B cell (primary cell): ENCODE measurements at places on chromosomes 7 and 10. TPM values are rescaled to one million over a fixed set of nuclear protein-coding genes. Genes with fewer than 3 reads are reported as not detected.

- DNase-seq: no peak
These were observed 22.1 kb upstream of the SAR1A start for GRCh38 chr10:70192326-70192968.

GRCh38 chr10:98415731-98416119, 743 bp upstream of the PYROXD2 start:
- no peak for DNase-seq

DNA sequence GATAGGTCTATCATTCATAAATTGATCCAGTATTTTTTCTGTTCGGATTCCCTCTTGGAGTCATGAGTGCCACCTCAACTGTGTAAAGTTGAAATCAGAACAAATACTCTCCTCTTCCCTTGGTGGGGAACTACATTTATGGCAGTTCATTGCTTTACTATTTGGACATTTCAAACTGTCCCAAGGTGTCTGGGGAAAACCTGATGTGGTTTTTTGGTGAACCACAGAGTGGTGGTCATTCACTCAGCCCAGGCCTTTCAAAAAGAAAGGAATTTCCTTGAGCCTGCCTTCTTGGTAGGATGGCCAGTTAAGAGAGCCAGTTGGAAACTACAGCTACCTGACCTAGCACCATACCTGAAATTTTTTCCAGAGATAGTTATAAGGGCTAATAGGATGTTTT, 59.0 kb downstream of the ABCB1 start:
- DNase-seq: no peak

Gene EN2
- not detected in 2 replicates for total RNA-seq

DNA sequence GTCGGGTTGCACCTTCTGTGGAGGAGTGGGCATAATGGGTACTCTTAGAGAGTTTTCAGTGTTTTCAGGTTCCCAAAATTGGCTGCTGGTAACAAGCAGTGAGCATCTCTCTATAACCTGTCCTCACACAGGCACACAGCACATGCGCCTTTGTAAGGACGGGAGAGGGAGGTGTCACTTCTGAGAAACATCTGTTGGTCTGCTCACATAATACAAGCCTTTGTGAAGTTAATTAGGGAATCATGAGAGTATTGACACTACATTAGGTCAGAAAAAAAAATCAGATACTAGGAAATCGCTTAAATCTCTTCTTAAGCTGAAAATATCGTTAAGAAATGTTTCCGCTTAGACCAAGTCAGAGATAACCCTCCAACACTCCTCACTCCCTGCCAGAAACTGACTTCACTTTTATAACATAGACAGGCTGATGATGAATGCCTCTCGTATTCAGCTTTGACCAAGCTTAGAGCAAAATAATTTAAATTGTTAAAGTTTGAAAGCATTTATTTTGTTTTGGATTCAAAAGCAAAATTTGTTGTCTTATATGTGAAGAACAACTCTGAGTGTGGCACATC, 769.7 kb downstream of the TNS3 start:
- no peak for DNase-seq

- DNase-seq: no peak
These were observed 3.6 kb downstream of the ARHGAP21 start for GRCh38 chr10:24720096-24720495.

- no peak for DNase-seq
These were observed 70.8 kb upstream of the ASAH2 start for GRCh38 chr10:50322077-50322476.

Gene WEE2
- total RNA-seq: not detected in 2 replicates

Gene TMEM236
- total RNA-seq: 0.27 and 0.34 TPM in 2 replicates

Gene FOXI2
- not detected in 2 replicates for total RNA-seq
